Astrocyte (in vitro differentiated cells and primary cell): ENCODE measurements at places on chromosomes 2 and 18. TPM values are rescaled to one million over a fixed set of nuclear protein-coding genes. Genes with fewer than 3 reads are reported as not detected.
A peak's percentile ranks its signal among the peaks of the same experiment; 100 is the strongest.

FIGN gene
- 25.9 and 30.3 TPM in 2 replicates for total RNA-seq

C2orf66 gene
- 0.29 and 0.54 TPM in 2 replicates for total RNA-seq

DNA sequence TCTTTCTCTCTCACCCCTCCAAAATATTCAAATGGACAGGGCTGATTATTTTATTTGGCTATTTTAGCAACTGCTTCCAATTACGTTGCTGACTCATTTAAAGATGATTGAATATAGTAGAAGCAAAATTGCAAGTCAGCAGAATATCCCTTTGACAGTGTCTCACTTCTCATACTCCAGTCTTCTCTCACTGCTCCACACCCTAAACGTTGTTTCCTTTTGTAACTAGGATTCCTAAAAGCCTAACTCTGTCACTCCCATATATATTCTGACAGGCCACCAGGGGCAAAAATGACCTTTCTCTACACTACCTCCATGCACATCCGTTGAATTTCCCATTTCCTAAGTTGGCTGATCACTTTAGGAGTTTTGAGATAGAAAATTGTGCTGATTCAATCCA, 351.1 kb downstream of the RND3 start:
- H3K4me3 ChIP-seq = no peak overlapping the region
- H3K36me3 ChIP-seq = no peaks in the 10 kb centered on the region
- DNase-seq = no peak
- no peak overlapping the region for H3K27ac ChIP-seq
- peaks cover 25% of the 10 kb centered on the region for H3K4me1 ChIP-seq

DNA sequence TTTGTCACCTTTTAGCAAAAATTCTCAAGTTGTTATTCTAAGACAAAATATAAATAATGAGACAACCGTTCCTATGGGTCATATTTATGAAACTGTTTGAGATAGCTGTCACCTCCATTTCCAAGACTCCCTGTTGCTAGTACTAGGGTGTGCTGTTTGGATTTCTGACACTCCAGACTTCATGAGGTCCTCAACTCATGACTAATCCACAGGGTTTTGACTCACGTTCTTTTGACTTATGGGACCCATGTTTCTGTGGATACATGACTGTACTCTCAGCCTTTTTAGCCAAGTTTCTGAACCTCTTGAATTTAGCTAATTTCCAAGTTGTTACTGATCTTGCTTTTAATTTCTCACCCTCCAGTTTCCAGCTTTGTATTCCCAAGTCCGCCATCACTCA, 178.7 kb upstream of the FAM98A start:
- H3K27ac ChIP-seq = no peak overlapping the region
- no peaks in the 10 kb centered on the region for H3K36me3 ChIP-seq
- DNase-seq = peak; percentile 20
- H3K27me3 ChIP-seq = no peaks in the 10 kb centered on the region

GRCh38 chr2:20536619-20537422, 89.9 kb downstream of the RHOB start:
- H3K4me3 ChIP-seq = no peak overlapping the region
- no peaks in the 10 kb centered on the region for H3K36me3 ChIP-seq
- no peak for DNase-seq
- H3K4me1 ChIP-seq = peaks cover 11% of the 10 kb centered on the region
- no peak overlapping the region for H3K27ac ChIP-seq
- peaks cover 2% of the 10 kb centered on the region for H3K27me3 ChIP-seq

- no peak for DNase-seq
- H3K27ac ChIP-seq = no peak overlapping the region
- H3K36me3 ChIP-seq = peaks cover 24% of the 10 kb centered on the region
- peaks cover 6% of the 10 kb centered on the region for H3K4me1 ChIP-seq
Measured at GRCh38 chr2:63861220-63861822, 19.6 kb downstream of the UGP2 start.

DNA sequence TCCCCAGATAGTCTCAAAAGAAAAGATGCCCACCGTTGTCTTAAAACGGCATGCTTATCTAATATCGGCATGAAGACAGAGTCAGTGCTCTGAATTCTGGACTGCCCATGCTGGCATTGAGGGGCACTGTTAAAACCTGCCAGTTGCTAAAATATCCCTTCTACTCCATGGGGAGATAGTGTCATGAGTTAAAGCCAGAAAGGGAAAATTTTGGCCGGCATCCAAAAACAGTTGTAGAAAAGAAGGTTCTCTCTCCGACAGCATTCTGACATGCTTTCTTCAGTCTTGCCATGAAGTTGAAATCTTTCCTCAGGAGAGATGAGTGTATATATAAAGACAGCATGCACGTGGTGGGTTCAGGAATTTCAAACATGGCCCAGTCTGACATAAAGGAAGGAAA, 401.3 kb upstream of the PIK3C3 start:
- H3K27me3 ChIP-seq = no peaks in the 10 kb centered on the region
- DNase-seq = no peak
- H3K4me3 ChIP-seq = no peak overlapping the region
- H3K4me1 ChIP-seq = no peaks in the 10 kb centered on the region
- no peak overlapping the region for H3K27ac ChIP-seq

GCG gene
- not detected in 2 replicates for total RNA-seq

FBXO36 gene
- 1.9 and 2.8 TPM in 2 replicates for total RNA-seq

- H3K27ac ChIP-seq = no peak overlapping the region
- DNase-seq = no peak
- no peak overlapping the region for H3K4me3 ChIP-seq
- H3K36me3 ChIP-seq = peaks cover 2% of the 10 kb centered on the region
- H3K4me1 ChIP-seq = no peaks in the 10 kb centered on the region
Measured at GRCh38 chr2:151363709-151364108, 6.3 kb downstream of the TNFAIP6 start.

DNA sequence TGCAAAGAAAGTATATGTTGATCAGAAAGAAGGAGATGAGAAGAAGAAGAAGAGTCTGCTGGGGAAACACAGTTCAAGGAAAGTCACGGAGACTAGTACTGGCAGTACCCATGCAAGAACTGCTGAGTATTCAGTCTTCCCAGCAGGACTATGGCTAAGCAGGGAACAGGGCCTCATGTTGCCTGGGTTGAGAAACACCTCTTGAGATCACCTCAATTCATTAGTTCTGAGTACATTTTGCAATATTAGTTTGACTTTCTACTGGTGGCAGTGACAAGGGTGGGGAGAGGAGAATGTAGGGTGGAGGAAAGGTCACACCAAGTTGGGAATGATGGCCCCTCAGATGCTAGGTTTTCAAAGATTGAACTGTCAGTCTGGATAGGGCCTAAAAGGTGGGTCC, 50.5 kb downstream of the MRPL33 start:
- H3K4me1 ChIP-seq = no peaks in the 10 kb centered on the region
- no peaks in the 10 kb centered on the region for H3K36me3 ChIP-seq
- no peak overlapping the region for H3K4me3 ChIP-seq
- H3K27me3 ChIP-seq = no peaks in the 10 kb centered on the region

OLA1 gene
- 94.6 and 104 TPM in 2 replicates for total RNA-seq

GRCh38 chr2:55309446-55309845, 40.4 kb upstream of the MTIF2 start:
- H3K36me3 ChIP-seq = peaks cover 8% of the 10 kb centered on the region
- no peaks in the 10 kb centered on the region for H3K27me3 ChIP-seq
- no peak overlapping the region for H3K27ac ChIP-seq

DCC gene
- 2.0 and 2.6 TPM in 2 replicates for total RNA-seq

DNA sequence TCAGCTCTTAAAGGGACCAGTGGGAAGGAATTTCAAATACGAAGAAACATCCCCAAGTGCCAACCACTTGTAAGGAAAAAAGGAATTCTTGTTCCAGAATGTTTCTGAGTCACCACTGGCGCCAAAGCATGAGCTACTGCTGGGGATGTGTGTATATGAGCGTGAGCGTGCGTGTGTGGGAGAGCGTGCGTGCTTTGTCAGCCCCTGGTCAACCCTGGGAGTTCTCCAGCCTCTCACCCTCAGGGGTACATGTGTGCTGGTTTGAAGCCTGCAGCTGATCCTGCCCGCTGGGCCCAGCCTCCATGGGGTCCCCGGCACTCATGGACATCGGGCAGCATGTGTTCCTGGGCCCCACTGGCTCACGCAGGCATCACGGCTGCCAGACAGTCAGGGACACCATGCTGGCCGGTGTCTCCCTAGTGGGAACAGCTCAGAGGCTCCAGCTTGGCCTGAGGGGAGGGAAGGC, 17.1 kb downstream of the HS6ST1 start:
- H3K27ac ChIP-seq = peak overlapping the region; percentile 86
- H3K27me3 ChIP-seq = no peaks in the 10 kb centered on the region
- no peak overlapping the region for H3K4me3 ChIP-seq
- DNase-seq = peak; percentile 98
- H3K36me3 ChIP-seq = no peaks in the 10 kb centered on the region

DNA sequence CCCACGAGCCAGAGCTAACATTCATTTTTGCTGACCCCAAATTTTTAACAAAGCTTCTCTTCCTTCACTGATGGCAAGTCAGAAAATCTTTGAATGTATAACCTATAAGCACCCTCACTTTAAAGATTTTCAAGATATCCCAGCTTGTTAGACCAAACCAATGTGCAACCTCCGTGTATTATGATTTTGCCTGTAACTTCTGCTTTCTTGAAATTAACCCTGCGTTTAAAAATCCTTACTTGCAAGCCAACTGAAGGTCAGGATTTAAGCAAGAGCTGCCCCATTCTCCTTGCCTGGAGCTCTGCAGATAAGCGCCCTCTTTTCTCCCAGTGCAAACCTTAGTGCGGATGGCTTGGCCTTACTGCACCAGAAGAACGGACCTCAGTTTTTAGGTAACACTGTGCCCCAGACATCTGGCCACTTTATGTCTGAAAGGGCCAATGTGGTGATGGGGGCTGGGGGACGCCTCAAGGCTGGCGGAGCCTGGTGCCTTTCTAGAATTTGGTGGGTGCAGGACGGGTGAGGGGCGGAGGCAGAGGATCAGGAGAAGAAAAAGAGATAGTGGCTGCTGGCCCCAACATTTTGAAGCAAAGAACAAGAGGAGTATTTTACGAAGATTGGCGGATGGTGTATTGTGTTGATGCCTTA, 805 bp upstream of the TNFRSF11A start:
- DNase-seq = no peak
- H3K4me3 ChIP-seq = no peak overlapping the region
- H3K36me3 ChIP-seq = no peaks in the 10 kb centered on the region
- H3K27me3 ChIP-seq = peaks cover 54% of the 10 kb centered on the region
- H3K4me1 ChIP-seq = peaks cover 15% of the 10 kb centered on the region

- peaks cover 22% of the 10 kb centered on the region for H3K4me1 ChIP-seq
- no peaks in the 10 kb centered on the region for H3K36me3 ChIP-seq
- DNase-seq = no peak
- no peak overlapping the region for H3K27ac ChIP-seq
- no peak overlapping the region for H3K4me3 ChIP-seq
Measured at GRCh38 chr2:54555318-54555837, 99.3 kb downstream of the SPTBN1 start.

DNA sequence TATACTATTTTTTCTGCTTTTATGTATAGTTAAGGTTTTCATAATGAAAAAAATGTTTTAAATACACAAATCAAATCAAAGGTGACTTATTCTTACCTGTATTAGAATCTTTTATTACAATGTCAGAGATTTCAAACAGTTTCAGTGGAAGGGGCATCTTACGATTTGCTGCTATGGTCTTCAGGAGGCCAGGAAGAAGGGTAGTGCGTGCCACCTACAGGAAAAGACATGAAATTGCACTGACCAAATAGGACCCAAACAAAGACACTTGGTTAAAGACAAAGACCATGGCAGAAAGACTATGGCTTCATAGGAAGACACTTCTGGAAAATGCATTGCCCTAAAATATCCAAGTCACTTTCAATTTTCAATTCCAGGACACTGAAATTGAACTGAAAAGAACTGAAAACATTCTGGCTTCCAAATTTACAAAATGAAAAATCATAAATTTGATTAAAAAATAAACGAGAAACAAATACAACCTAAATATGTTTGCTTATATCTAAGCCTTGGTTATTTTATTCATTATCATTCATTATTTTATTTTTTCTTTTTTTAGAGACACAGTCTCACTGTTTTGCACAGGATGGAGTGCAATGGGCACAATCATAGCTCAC, 42.1 kb downstream of the FARSB start:
- DNase-seq = peak; percentile 33
- no peaks in the 10 kb centered on the region for H3K27me3 ChIP-seq
- peaks cover 34% of the 10 kb centered on the region for H3K36me3 ChIP-seq
- H3K27ac ChIP-seq = no peak overlapping the region
- H3K4me1 ChIP-seq = no peaks in the 10 kb centered on the region
- H3K4me3 ChIP-seq = no peak overlapping the region

GRCh38 chr2:241011751-241012510, 13.5 kb downstream of the SNED1 start:
- DNase-seq = no peak
- H3K4me1 ChIP-seq = peaks cover 17% of the 10 kb centered on the region
- H3K36me3 ChIP-seq = no peaks in the 10 kb centered on the region

NLRC4 gene
- not detected in 2 replicates for total RNA-seq

- H3K4me1 ChIP-seq = no peaks in the 10 kb centered on the region
- no peak overlapping the region for H3K27ac ChIP-seq
- H3K4me3 ChIP-seq = no peak overlapping the region
- peaks cover 3% of the 10 kb centered on the region for H3K36me3 ChIP-seq
- DNase-seq = no peak
- H3K27me3 ChIP-seq = no peaks in the 10 kb centered on the region
Measured at GRCh38 chr2:112593736-112594135, 9.3 kb downstream of the CHCHD5 start.

- no peak overlapping the region for H3K4me3 ChIP-seq
- no peaks in the 10 kb centered on the region for H3K27me3 ChIP-seq
- no peak overlapping the region for H3K27ac ChIP-seq
- no peak for DNase-seq
Measured at GRCh38 chr2:119879502-119879901, 119.8 kb downstream of the PTPN4 start.

TNFRSF11A gene
- 0.75 and 1.5 TPM in 2 replicates for total RNA-seq

DNA sequence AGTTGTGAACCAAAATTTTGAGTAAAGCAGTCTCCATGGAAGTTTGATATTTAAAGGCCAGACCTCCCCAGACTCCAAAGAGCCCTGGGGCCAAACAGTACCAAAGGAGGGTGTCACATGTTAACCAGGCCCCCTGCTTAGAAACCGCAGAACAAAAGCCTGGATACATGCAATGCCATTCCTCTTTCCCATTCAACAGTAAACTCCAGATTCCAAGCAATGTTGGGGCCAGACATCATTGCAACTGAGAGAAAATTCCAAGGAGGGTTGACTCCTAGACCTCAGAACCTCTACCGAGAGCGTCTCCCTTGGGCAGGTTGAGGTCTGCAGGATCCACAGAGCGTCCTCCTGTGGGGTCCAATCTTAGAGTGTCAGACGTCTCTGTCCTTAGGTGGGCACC, 404.4 kb upstream of the SYT4 start:
- no peak overlapping the region for H3K27ac ChIP-seq
- no peak overlapping the region for H3K4me3 ChIP-seq
- DNase-seq = no peak
- H3K27me3 ChIP-seq = no peaks in the 10 kb centered on the region
- H3K4me1 ChIP-seq = no peaks in the 10 kb centered on the region

GRCh38 chr2:172722481-172722880, 13.2 kb upstream of the RAPGEF4 start:
- peak; percentile 25 for DNase-seq
- H3K27ac ChIP-seq = no peak overlapping the region
- no peak overlapping the region for H3K4me3 ChIP-seq
- H3K27me3 ChIP-seq = no peaks in the 10 kb centered on the region
- H3K36me3 ChIP-seq = no peaks in the 10 kb centered on the region

- no peak for DNase-seq
- peaks cover 81% of the 10 kb centered on the region for H3K27me3 ChIP-seq
- peak within 1 kb of the TSS; percentile 47 for H3K27ac ChIP-seq
- H3K4me1 ChIP-seq = peaks cover 6% of the 10 kb centered on the region
Measured at GRCh38 chr2:118846953-118847761, at the start of gene EN1. TSS of gene EN1 (minus strand) at chr2:118847648. CDS start at chr2:118847167, 481 bp downstream.
